Activated CD4-positive, alpha-beta T cell treated with anti-CD3 and anti-CD28 coated beads, Interleukin-2, amount 50 U/mL, for 4 hours (primary cell): ENCODE measurements at places on chromosomes 16 and 17.

GRCh38 chr16:69481901-69482341 lies 57.5 kb downstream of the CYB5B start:
- DNase-seq = no peak

DNA sequence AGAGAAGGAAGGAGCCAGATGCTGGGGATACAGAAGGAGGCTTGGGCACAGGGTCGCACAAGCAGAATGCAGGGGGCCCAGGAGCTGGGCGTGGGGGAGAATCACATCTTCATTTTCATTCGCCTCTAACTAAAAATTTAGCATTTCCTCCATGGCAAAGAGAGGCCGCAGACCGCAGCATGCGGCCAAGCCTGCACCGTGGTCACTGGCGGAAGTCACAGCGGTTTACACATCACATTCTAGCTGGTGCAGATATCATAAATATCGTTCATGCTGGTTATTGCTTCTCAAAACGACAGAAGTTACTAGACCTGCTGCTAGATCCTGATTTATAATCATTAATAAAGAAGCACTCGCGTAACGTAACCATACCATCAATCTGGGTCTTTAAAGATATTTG lies 162.0 kb downstream of the NTN1 start:
- no peak for DNase-seq

- no peak for DNase-seq
Measured at GRCh38 chr17:43126911-43127290, 1.7 kb upstream of the BRCA1 start.

DNA sequence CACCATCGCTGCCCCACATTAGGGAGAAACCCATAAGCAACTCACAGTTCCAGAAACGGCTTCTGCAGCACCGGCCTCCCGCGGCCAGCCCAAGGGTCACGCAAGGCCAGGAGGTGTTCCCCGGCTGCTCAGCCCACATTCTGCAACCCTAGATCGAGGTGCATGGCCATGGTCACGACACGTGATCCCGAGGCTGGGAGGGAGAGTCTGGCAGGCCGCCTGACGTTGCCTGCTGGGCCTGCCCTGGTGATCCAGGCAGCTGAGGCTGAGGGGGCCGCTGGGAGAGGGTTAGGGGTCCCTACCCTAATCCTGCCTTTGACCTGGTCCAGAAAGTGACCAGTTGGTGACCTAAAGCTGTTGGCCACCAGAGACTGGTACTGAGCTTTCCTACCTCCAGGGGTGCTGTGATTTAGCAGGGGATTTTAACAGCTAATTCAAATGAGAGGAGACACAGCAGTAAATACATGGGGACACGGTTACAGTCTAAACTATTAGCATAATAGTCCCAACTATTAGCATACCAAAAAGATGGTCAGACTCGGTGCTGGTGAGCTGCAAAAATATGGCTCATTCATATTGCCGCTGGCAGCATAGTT lies 97.4 kb upstream of the CIBAR2 start:
- DNase-seq = no peak

GRCh38 chr17:45425125-45425983 lies 7.3 kb downstream of the ARHGAP27 start:
- no peak for DNase-seq

DNA sequence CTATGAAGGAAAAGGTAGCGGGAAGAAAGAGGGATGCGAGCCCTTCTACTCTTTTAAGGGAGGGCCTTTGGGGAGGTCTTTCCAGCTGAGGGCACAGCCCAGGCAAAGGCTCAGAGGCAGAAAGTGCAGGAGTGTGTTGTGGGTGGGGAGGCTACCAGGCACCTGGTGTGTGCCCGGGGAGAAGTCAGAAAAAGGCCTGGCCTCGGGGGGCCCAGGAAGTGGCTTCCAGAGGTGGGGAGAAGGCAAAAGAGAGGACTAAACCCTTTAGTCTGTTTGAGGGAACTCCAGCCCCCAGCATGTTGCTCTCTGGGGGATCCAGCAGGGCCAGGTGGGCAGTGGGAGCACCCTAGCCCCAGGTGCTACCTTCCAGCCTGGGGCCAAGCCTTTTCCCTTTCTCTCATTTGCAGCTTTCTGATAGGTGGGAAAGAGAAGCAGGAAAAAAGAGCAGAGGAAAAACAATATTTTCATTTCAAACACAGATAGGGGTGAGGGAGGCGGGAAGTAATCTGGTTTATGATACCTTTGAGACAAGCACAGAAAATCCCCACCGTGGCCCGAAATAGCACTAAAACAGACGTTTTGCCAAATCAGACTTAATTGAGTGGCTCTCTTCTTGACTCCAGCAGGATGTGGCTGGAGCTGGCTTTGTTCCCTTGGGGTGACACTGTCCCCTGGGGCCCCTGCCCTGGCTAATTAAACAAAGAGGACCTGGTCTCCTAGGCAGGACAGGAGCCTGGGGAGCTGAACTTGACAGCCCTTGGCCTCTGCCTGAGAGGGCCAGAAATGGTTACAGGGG lies 10.4 kb downstream of the RAI1 start:
- DNase-seq = no peak

- peak; percentile 19 for DNase-seq
Measured at GRCh38 chr16:48117217-48118105, 38.3 kb downstream of the ABCC12 start.

DNA sequence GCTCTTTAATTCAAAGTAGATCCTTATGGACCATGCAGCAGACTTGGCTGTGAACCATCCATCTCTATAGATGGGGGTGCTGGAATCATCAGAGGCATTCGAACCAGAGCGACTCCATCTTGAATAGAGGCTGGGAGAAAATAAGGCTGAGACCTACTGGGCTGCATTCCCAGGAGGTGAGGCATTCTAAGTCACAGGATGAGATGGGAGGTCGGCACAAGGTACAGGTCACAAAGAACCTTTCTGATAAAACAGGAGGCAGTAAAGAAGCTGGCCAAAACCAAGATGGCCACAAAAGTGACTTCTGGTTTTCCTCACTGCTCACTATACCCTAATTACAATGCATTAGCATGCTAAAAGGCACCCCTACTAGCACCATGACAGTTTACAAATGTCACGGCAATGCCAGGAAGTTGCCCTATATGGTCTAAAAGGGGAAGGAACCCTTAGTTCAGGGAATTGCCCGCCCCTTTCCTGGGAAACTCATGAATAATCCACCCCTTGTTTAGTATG lies 89.2 kb upstream of the BRD7 start:
- DNase-seq = no peak

DNA sequence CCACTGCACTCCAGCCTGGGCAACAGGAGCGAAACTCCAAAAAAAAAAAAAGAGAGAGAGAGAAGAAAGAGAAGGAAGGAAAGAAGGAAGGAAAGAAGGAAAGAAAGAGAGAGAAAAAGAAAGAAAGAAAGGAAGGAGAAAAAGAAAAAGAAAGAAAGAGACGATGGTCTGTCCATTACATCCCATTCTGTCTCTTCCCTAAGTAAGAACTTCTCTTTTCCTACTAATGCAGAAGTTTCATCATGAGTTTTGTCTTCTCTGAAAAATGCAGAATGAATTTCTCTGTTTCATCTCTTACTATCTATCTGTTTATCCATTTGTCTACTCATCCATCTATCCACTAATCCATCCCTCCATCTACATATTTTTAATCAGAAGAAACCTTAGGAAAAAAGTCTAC lies 94.9 kb upstream of the MED13 start:
- no peak for DNase-seq

GRCh38 chr17:51496378-51496777 lies 236.0 kb downstream of the UTP18 start:
- DNase-seq = no peak

DNA sequence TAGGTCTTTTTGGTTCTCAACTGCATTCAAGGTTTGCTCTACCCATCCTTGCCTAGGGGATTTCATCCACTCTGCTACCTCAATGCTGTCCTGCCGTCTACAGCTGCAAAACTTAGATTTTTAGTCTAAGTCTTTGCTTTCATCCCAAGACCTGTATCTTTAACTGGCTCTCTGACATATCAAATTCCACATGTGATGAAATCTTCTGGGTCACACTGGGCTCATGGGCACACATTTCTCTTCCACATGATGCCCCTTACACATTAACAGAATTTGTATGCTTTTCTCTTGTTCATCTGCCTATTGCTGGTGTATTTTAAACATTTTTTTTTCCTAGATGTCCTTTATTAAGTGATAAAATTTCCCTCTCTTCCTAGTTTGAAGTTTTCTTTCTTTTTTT lies 39.6 kb downstream of the MAF start:
- no peak for DNase-seq

- DNase-seq = no peak
Measured at GRCh38 chr16:7590934-7591333, 258.3 kb downstream of the RBFOX1 start.
